ENCODE measurements at places on chromosomes 5 and 9.

GRCh38 chr5:154191467-154192261, 1.1 kb downstream of the GALNT10 start:
- no peak for DNase-seq

DNA sequence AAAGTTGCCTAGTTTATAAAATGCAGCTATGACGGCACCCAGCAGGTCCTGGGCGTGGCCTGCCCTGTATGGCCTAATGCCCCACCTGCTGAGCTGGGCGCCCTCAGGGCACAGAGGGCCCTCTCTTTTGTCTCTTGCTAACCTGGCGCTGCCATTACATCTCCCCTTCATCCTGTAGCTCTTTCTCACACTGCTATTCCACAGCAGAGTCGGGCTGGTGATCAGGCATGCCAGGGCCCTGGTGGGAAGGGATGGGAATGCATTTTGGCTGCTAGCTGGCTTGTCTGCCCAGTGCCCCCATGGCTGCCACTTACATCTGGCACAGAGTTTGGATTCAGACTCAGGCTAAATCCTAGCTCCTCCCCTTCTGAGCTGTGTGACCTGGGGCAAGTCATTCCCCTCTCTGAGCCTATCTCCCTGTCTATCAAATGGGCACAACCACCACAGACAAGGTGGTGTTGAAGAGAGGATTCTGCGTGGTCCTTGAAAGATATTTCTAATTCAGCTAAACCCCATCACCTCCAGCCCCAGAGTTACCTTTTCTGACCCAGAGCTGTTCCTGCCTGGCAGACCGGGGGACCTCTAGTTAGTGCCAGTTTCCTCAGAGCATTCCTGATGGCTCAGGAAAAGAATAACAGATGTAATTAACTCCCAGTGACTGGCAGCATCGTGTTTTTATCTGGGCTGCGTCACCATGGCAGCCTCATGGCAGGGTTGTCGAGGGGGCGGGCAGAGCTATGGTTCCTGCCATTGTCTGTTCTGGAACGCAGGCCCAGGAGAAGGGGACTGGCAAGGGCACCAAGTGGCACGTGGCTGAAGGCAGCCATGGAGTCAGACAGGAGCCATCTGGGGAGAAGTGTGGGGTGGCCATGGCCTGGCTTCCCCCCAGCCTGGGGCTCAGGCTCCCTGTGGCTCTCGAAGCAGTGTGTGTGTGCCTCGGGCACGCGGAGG, 6.3 kb downstream of the PRR7 start:
- DNase-seq, result no peak

GRCh38 chr5:81121836-81122630, 111.1 kb upstream of the CKMT2 start:
- no peak for DNase-seq

DNA sequence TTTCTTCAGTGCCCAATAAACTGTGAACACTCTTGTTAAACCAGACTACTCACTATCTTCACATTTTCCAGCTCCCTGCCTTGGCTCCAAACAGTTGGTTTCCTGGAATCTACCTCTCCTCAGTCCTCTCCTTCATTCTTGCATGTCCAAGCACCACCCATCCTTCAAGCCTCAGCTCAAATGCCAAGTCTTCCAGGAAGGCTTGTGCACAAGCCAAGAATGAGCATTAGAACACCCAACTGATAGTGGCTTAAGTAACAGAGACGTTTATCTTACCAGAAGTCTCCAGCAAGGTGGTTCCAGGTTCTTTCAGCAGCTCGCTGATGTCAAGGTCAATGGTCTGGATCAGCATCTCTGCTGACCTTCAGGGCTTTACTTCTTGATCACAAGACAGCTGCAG, 60.1 kb downstream of the PTPDC1 start:
- DNase-seq, result no peak
